ENCODE measurements at places on chromosomes 7 and 10.

DNA sequence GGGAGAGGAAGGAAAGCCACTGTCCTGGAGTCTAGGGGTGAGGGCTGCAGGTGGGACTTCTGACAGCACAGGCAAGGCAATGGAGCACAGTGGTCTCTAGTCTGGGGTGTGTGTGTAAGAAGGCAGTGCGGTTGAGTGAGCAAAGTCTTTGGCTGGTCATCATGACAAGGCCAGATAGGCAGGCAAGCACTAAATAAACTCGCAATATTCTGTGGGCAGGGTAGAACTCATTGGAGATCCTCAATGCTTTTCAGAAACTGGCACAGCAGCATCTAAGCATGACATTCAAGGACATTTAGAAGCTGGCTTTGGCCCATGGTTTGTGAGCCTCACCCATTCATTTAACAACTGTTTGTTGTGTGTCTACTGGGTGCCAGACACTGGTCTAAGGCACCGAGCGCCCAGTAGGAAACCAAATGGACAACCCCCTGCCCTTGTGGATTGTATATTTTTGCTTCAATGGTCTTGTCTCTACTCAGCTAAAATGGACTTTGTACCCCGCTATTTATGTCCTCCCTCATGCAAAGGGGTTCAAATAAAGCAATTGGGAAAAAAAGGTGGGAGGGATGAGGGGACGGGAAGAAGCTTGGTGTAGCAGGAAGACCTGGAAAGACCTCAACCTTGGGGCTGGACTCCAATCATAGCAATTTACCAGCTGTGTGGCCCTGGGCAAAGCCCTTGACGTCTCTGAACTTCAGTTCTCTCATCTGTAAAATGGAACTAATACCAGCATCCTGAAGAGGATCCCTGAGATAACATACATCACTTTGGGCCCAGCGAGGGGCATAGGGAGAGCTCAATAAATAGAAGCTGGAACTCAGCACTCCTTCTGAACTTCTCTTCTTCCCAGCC lies 116.0 kb downstream of the NEURL1 start:
- DNase-seq: no peak

DNA sequence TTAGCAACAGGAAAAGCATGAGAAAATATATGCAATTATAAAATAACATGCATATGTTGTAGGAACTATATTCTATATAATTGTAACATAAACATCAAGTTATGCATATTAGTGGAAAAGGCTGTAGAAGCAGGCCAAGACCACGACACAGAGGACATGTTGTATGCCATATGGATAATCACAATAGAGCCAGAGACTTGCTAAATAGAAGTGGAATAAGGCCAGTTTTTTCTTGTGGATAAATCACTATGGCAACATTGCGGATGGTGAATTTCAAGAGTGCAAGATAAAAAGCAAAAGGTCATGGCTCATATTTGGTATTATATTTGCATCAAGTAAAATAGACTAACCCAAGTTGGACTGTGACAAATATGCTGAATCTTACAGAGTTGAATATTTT lies 93.0 kb downstream of the PCDH15 start:
- DNase-seq: no peak

DNA sequence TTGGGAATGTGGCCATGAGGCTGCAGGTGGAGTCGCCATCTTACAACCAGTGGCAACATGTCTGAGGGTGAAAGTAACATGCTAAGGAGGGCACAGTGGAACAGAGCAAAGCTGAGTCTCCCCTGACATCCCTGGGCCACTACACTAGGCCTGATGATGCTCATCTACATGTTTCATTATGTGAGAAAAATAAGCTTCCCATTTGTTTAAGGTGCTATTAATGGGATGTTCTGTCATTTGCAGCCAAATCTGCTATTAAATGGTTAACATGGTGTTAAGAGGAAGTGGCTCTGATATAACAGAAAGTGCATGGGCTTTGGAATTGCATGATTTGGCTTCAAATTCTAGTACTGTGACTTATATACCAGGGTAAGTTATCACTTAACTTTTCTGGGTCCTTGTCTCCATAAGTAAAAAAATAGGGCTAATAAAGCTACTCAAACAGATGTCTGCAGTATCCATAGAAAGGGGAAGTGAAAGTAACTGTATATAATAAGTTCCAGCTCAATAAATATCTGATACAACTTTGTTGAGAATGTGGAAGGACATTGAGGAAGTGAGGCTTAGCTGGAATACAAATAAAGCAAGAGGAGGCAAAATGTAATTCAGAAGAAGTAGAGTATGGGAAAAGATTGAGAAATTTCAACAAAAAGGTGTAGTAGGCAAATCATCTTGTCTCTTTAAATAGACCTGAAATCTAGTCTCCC lies 158.9 kb downstream of the RTKN2 start:
- DNase-seq: no peak

DNA sequence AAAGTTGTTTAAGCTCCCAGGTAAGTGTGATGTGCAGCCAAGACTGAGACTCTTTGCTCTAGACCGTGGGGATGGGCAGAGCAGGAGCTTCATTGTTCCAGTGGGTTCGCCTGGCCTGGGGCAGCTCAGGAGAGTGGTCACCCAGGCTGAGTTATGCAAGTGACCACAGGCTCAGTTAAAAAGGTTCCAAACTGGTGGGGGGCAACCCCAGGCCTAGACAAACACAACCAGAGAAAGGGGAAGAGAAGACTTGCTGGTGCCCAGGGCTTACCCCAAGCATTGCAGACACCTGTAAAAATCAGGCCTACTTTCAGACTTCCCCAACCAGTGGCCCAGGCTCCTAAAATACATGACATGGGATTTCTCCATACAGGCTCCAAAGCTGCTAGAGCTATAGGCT lies 21.6 kb downstream of the CREB3L2 start:
- DNase-seq: no peak

DNA sequence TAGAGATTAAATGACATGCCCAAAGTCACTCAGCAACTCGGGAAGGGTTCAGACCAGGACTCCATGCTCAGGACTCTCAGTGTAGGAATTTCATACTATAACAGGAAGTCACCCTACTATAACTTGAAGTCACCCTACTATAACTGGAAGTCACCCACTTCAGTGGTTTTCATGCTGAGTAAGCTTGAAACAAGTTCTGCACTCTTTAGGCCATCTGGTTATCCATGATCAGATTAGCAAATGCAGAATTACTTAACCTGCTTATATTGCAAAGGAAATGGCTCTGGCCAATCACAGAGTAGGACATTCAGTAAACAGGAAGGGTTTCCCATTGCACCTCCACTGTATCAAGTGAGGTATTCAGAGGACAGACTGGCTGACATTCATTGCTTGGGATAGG lies 1240.4 kb downstream of the GATA3 start:
- no peak for DNase-seq

GRCh38 chr10:84140036-84140379 lies 699 bp downstream of the GHITM start:
- DNase-seq: no peak

- no peak for DNase-seq
Observed at GRCh38 chr10:70355051-70356021, 27.1 kb downstream of the LRRC20 start.

DNA sequence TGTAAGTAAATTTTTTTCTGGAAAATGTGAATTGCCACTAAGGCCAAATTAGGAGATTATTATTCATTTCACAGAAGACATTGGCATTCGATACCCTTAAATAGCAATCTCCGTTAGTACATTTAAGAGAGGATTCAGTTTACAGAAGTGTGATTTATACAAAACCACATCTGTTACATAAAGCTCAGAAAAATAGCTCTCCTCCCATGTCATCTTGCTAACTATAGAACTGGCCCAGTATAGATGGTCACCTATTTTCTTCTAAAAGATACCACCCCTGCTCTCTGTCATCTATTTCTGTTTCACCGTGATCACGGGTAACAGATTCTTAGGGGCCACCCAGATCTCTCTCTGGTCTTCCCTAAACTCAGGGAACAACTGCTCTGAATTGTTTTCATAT lies 119.1 kb downstream of the HIP1 start:
- no peak for DNase-seq

DNA sequence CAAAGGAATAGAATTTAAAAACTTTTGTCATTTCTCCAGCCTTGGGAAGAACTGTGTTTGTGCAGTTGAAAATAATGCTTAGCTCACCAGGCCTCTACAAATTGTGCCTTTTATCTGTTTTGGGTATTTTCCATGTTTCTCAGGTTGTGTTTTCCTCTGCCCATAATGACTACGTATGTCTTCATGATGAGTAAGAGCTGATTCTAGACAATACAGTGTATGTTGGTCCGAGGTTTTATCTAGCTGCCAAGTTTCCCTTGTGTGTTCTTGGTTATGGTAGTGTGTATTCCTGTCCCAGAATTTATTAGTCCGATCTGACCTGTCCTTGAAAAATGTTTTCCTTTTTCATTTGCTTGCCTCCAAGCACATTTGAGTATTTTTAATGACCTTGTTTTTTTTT lies 83.7 kb upstream of the GLCCI1 start:
- no peak for DNase-seq

- DNase-seq: no peak
Observed at GRCh38 chr10:121054874-121055273, 203.7 kb downstream of the WDR11 start.

DNA sequence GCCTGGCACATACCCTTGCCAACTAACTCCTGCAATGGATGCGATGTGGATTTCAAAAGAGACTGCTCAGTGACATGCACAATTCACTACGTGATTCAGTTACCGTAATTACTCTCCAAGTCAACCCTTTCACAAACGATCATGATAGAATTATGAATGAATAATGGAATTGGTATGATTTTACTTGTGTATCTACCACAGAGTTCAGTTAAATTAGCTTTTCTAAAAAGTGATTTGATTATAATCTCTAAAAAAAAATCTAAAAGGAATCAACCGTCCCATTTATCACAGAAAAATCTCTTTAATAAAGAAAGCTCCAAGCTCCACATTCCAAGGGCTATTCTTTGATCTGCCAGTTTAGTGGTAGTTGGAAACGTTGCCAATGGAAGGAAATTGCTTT lies 30.4 kb upstream of the RSU1 start:
- no peak for DNase-seq

- DNase-seq: no peak
Observed at GRCh38 chr10:101099901-101100300, 31.2 kb upstream of the TLX1 start.

GRCh38 chr10:13492493-13493180 lies 36.2 kb downstream of the BEND7 start:
- DNase-seq: no peak

DNA sequence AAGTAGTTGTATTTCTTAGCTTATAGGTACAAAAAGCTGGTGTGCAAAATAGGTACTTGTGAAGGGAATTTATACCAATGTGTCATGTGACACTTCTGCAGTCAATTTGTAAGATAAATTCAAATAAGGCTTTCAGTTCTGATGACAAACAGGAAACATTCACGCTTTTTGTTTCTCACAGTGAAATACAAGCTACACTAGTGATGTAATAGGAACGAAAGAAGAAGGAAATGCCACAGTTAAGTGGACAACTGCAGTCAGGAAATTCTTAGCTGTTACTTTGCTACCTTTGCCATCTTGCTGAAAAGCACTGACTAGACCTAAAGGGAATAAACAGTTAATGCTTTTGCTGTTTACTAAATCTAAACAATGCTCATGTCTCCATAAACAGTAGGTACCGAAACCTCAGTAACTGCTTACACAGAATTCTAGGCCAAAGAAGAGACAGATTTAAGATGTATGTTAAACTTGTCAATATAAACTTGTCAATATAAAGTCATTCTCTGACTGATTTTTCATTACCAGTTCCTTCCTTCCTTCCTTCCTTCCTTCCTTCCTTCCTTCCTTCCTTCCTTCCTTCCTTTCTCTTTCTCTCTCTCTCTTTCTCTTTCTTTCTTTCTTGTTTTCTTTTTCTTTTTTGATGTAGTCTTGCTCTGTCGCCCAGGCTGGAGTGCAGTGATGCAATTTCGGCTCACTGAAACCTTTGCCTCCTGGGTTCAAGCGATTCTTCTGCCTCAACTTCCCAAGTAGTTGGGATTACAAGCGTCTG lies 10.1 kb downstream of the OTUD1 start:
- DNase-seq: no peak
